SJCRH30 (cell line): ENCODE measurements at places on chromosomes 1 and 21. TPM values are rescaled to one million over a fixed set of nuclear protein-coding genes. Genes with fewer than 3 reads are reported as not detected.
A peak's percentile ranks its signal among the peaks of the same experiment; 100 is the strongest.

Gene ZFP69B
- total RNA-seq, result 6.2 and 8.2 TPM in 2 replicates

DNA sequence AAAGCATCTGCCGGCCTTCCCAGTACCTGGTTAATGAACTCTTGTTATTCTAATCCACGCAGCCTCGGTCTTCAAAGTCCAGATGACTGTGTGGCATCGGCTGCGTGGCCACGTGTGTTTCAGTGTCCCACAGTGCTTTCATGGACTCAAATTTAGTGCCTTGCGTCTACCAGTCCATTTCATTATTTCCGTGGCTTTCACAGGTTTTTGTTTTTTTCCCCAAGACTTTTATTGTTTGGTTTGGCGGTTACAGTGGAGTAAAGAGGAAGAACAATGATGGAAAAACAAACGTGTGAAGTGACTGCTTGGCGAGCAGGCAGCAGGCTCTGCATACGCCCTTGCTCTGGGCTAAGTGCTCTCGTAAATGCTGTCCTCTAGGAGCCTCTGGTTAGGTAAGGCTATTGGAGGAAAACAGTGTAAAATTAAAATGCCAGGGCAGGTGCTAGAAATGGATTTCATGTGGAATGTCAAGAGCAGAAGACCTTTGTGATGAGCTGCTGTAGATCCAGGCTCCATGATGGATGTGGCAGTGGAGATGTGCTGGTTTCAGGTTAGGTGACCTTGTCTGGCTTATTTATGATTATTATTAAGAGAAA, 536.3 kb downstream of the KIF26B start:
- H3K4me1 ChIP-seq, result no peaks in the 10 kb centered on the region
- H3K27me3 ChIP-seq, result no peaks in the 10 kb centered on the region
- no peaks in the 10 kb centered on the region for H3K36me3 ChIP-seq
- no peak overlapping the region for H3K27ac ChIP-seq
- DNase-seq, result no peak

Gene DCDC2B
- not detected in 2 replicates for total RNA-seq

Gene AKR7A3
- 0.06 and 0.25 TPM in 2 replicates for total RNA-seq

Gene S1PR1
- total RNA-seq, result 21.6 and 22.4 TPM in 2 replicates

DNA sequence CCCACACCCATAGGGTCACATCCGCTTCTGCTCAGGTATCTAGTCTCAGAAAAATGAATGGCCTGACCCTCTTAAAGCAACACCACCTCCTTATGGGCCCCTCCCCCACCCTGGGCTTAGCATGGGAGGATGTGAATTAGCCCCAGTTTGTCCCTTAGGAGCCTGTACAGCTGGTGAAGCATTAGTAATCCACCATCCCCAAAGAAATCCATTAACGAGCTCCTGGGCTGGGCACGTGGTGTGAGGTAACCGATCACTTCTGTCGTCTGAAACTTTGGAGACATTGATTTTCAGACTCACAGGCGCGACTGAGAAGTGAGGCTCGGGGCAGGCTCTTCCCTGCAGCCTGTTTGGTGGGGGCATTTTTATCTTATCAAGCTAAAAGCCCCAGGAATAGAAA, 10.5 kb downstream of the RASSF5 start:
- peaks cover 38% of the 10 kb centered on the region for H3K4me1 ChIP-seq
- no peak overlapping the region for H3K4me3 ChIP-seq
- no peaks in the 10 kb centered on the region for H3K36me3 ChIP-seq
- DNase-seq, result no peak

- no peak overlapping the region for H3K27ac ChIP-seq
- no peaks in the 10 kb centered on the region for H3K4me1 ChIP-seq
- H3K27me3 ChIP-seq, result no peaks in the 10 kb centered on the region
- peak; percentile 51 for DNase-seq
- H3K4me3 ChIP-seq, result no peak overlapping the region
- no peaks in the 10 kb centered on the region for H3K36me3 ChIP-seq
Measured at GRCh38 chr1:117534995-117535467, 70.8 kb upstream of the TENT5C start.
